ENCODE measurements at places on chromosomes 3 and 15.

GRCh38 chr15:40048211-40048792, 9.3 kb upstream of the SRP14 start:
- no peak for DNase-seq

GRCh38 chr15:37108381-37109167, 8.2 kb upstream of the MEIS2 start:
- DNase-seq, result no peak

- DNase-seq, result no peak
Measured at GRCh38 chr3:124847051-124847450, 40.1 kb downstream of the ITGB5 start.

DNA sequence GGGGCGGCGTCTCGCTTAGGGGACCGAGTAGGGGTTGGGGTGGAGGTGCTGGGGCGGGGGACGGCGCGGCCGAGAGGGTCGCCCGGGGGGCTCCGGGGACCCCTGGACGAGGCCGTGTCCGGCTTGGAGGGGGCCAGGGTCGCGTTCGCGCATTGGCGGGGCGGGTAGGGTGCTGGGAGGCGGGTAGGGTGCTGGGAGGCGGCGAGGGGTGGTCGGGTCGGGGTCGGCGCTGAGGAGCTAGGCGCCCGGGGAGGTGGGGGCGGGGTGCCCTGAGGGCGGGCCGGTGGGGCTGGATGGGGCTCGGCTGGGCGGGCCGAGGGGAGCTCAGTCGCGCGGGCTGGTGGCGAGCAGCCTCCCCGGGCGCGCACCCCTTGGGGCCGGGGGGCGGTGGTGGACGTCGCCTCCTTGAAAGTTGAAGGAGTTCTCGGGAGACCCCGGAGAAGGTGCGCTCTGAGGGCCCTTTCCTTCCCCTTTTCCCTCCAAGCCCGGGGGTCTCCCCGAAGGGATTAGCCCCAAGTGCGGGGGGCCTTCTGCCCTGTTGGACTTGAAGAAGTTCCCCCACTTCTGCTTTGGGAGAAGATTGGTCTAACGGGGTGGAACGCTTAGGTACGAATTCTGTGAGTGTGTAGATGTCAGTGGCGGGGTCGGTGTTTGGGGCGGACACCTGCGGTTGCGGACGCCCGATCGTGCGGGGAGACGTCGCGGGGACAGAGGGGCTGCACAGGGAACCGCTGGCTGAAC, 543 bp downstream of the MEF2A start:
- DNase-seq, result peak; percentile 11

DNA sequence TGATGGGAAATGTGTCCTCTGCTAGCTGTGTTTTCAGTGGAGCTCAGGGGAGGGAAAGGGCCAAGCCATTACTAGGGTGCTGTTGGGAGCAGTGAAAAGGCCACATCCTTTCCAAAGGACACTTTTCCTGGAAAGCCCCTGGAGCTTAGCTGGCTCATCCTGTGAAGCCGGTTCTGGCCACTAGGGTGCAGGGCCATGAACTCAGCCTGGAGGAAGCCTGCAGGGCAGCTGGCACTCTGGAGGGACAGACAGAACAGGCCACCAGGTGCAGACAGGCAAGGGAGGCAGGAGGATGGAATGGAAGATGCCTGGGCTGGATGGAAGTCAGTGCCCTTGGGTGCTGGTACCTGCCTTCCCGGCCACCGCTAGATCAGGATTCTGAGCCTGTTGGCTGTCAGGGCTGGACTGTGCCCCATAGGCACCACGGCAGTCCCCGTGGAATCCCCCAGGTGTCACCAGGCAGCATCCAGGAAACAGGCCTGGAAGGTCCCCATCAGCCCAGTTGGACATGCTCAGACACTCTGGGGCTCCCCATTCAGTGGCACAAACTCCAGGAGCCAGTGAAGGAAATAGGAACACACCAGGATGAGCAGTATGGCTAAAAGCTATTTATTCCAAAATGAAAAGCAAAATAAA, 76.2 kb upstream of the C2CD4B start:
- no peak for DNase-seq

- no peak for DNase-seq
Measured at GRCh38 chr3:26752466-26752865, 129.9 kb downstream of the LRRC3B start.
